ENCODE measurements at places on chromosomes 11 and 22.

DNA sequence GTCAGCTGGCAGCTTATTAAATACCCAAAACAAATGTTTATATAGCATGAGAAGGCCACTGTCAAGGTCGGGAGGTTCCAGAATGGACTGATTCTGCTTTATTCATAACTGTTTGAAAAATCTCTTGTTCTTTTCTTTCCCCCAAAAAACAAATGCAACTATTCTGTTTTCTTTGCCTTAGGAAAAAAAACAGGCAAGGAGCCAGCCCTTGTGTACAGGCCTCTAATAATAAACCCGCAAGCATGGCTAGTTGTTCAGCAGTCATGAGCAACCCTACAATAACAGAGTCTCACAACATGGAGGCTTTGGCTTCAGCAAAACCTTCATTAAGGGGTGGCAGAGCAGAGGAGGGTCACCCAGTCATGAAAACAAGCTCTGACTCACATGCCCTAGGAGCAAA lies 191.7 kb downstream of the KIRREL3 start:
- DNase-seq: peak; percentile 90

- DNase-seq: peak; percentile 82
Measured at GRCh38 chr11:86041975-86042378, 26.9 kb downstream of the PICALM start.

- no peak for DNase-seq
Measured at GRCh38 chr11:133520707-133521106, 11.6 kb downstream of the OPCML start.

DNA sequence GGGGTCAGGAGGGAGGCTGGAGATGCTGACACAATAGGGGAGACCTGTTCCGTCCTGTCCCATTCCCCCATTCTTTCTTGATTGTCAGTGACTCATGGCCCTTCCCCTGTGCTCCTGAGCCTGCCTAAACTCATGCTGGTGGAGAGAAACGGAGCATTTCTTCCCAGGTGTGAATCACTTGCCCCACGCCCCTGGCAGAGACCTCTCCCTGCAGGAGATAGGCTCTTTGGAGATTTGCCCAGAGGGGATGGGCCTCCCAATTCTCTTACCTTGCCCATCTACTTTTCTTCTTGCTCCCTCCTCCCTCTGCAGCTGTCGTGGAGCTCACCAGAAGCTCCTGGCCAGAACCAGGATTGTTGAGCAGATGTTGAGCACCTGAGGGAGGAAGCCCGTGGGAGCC lies 121.9 kb upstream of the OR9Q1 start:
- no peak for DNase-seq

- peak; percentile 41 for DNase-seq
Measured at GRCh38 chr22:17639247-17639741, 737 bp downstream of the BCL2L13 start.

- DNase-seq: peak; percentile 15
Measured at GRCh38 chr11:11608783-11609232, 13.0 kb downstream of the GALNT18 start.

GRCh38 chr22:38411016-38411415 lies 44.0 kb downstream of the KCNJ4 start:
- DNase-seq: no peak
